ENCODE measurements at places on chromosomes 16 and 17.

- DNase-seq = peak; percentile 32
These were observed 72.2 kb downstream of the XPO6 start for GRCh38 chr16:28139530-28139929.

DNA sequence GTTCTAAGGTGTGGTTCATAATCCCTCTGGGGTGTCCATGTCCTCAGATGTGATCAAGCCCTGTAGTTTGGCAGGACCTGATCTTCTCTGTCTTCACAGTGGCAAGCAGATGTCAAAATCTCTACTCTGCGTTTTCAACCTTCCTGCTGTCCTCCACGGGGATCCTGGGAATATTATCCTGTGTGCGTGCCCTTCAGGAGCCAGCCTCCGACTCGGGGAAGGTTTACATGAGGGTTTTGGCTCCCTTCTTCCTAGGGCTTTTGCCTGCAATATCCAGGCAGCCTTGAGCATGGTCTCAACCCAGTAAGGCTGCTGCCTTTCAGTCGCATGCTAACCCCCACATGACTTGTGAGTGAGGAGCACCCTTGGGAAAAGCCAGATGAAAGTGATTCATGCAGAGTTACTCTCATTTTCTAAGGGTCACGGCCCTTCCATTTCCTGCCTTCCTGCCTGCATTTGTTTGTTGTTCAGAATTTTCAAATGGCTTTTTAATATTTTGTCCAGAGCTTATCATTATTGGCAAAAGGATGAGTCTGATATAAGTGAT is 202.2 kb upstream of the CHMP6 start:
- DNase-seq = peak; percentile 54

DNA sequence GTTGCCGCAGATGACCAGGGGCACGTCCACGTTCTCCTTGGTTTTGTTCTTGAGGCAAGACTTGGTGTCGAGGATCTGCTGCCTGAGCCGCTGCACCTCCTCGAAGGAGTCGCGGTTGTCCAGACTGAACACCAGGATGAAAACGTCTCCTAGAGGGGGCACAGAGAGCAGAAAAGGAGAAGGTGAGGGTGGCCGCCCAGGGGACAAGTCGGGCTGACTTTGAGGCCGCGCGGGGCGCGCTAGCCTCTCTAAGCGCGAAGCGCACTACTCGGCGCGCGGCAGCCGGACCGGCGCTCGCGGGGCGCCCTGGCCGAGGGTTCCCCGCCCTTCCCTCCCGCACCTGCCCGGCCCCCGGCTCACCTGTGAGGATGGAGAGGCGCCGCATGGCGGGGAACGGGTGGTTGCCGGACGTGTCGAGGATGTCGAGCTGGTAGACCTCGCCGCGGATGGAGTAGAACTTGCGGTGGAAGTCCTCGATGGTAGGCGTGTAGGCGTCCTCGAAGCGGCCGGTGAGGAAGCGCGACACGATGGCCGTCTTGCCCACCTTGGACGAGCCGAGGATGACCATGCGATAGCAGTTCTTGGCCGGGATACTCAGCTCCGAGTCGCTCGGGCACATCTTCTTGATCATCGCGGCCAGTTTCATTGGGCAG is 533 bp downstream of the RASD1 start:
- peak; percentile 37 for DNase-seq

GRCh38 chr17:6162892-6163291 is 92.7 kb downstream of the WSCD1 start:
- no peak for DNase-seq

- no peak for DNase-seq
These were observed 53.1 kb downstream of the DNAH17 start for GRCh38 chr17:78523934-78524655.

DNA sequence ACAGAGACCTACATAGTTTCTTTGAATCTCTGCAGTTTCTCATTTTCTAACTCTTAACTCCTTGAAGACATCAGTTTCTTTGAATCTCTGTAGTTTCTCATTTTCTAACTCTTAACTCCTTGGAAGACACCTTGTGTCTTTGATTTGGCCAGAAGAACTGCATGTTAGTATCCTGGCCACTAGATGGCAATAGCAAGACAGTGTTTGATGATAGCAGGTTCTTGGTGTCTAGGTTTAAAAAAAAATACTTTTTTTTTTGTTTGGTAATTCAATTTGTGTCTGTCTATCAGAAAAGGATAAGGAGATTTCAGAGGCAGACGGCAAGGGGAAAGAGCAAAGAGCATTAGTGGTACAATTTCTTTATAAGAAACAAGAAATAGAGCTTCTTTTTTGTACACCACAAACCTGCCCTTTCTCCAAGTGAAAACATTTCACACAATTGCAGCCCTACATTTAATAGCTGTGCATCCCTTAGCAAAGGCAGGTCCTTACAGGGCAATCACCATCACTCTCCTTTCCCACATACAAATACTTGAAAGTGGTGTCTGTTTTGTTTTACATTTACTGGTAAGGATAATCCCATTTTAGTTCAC is 1324.9 kb upstream of the CDH8 start:
- peak; percentile 48 for DNase-seq

DNA sequence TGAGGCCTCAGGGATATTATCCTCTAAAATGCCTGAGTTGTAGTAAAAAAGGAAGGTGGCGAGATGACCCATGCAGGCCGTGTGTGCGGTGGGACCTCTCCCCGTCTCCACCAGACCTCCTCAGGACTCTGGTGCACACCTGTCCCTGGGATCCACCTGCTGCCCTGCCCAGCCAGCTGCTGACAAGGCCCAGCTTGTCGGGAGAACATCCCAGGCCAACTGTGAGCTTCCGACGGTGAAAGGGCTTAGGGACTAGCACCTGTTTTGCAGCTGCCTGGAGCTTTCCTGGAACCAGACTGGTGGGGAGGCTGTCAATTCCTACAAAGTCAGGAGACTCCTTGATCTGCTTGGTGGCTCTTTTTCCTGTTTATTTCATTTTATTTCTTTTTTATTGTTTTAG is 11.6 kb downstream of the IL34 start:
- DNase-seq = no peak

GRCh38 chr17:69814031-69814430 is 261.0 kb upstream of the KCNJ16 start:
- DNase-seq = no peak

- DNase-seq = no peak
These were observed 1.6 kb upstream of the FMNL1 start for GRCh38 chr17:45220079-45220478.

GRCh38 chr17:77419547-77420094 is 278.9 kb downstream of the SEC14L1 start:
- DNase-seq = no peak

DNA sequence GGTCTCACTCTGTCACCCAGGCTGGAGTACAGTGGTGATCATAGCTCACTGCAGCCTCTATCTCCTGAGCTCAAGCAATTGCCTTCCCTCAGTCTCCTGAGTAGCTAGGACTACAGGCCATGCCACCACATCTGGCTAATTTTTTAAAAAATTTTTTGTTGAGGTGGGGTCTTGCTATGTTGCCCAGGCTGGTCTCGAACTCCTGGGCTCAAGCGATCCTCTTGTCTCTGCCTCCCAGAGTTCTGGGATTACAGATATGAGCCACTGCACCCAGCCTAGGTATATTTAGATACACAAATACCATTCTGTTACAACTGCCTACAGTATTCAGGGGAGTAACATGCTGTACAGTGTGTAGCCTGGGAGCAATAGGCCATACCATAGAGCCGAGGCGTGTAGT is 14.3 kb downstream of the POLR3E start:
- no peak for DNase-seq

DNA sequence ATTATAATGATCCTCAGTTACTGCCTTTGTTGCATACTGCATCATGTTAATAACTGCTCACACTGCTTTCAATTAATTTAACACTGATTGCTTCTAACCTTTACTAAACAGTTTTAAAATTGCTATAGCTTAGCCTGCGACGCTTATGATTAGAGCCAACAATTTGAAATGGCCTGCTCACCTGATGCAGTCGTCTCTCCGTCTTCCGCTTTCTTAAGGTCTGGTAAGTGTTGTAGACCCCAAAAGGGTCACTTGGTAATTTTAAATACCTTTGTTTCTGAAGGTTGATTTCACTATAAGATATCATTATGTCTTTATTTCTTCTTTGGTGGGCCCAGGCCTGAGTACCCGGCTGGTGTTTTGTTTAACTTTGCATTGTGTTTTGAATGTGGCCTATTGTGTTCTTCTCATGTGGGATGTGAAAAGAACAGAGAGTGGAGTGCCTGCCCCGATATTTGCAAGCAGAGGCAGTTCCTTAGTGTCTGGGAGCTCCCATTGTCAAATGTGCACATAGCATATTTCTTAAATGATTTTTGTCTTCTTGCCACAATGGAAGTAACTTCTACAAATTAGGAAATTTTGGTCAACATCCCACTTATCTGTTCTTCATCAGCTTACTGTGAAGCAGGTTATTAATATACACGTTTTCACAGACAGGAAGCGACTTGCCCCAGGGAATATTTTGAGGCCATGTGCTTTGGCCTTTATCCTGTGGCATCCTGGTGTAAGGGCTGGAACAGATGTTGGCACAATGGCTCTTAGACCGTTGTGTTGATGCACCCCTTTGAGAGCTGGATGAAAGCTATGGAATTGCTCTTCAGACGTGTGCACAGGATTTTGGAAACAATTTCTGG is 2.9 kb downstream of the PHKB start:
- DNase-seq = no peak

GRCh38 chr16:28196387-28196987 is 15.3 kb downstream of the XPO6 start:
- no peak for DNase-seq

GRCh38 chr17:61532826-61533225 is 58.2 kb downstream of the NACA2 start:
- no peak for DNase-seq

DNA sequence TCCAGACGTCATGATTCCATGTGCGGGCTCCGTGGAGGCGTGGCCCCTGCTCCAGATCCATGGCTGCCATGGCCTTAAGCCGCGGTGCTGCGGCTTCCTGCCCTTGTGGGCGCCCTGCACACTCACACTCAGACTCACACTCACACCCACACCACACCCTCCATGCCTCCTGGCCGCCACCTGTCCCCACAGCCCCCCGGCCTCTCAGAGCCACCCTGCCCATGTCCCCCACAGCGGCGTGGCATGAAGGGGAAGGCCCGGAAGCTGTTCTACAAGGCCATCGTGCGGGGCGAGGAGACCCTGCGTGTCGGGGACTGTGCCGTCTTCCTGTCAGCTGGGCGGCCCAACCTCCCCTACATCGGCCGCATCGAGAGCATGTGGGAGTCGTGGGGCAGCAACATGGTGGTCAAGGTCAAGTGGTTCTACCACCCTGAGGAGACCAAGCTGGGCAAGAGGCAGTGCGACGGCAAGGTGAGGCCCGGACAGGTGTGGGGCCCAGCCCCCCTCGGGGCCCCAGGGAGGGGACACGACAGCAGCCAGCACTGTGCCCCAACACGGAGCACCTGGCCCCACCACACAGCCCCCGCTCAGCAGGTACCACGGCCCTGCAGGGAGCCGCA is 50.0 kb downstream of the ACTG1 start:
- no peak for DNase-seq

DNA sequence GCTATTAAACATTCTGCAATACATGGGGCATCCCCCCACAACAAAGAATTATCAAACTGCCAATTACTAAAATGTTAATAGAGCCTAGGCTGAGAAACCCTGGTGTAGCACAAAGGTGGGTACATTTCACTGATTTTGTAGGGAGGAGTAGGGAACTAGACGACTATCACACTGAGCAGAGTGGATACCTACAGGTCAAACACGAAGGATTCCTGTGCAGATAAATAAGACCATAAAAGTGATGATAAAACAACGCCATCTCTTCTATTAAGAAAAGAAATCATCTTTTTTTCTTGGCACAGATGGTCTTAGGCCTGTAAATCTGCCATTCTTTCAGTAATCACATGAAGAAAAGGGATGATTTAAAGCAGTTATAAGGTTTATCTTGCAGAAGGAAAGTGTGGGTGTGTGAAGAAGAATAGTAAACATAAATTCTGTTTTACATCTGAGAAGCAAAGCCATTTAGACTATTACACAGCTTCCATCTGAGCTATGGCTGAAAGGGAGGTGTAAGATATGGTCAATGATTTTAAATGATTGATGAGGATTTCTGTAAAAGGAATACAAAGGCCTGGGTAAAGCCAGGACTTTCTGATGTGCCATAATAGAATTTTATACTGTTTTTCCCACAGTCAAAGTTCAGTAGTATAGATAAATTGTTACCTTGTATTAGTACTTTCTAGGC is 429.4 kb upstream of the GOT2 start:
- DNase-seq = no peak

DNA sequence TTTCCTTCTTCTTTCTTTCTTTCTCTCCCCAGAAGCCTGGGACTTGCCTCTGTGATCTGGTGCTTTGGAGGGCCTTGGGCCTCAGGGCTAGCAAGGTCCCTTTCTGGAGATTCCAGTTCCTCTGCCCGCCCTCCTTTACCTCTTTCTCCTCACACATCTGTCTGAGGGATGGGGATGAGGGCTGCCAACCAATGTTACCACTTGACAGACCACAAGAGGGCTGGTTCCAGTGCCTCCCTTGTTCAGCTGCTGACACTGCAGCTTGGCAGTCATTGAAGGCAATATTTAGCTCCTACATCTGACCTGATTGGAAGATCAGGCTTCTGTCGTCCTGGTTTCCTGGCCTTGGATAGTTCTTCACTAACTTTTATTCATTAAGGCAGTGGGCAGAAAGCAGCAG is 3.6 kb upstream of the ZNF652 start:
- peak; percentile 56 for DNase-seq

- DNase-seq = no peak
These were observed 129.2 kb downstream of the USP31 start for GRCh38 chr16:23020084-23020483.

GRCh38 chr17:56203430-56203829 is 50.2 kb downstream of the ANKFN1 start:
- no peak for DNase-seq

GRCh38 chr17:33905338-33905800 is 349.7 kb upstream of the CCL2 start:
- no peak for DNase-seq

- no peak for DNase-seq
These were observed 31.0 kb downstream of the TEKT5 start for GRCh38 chr16:10663744-10664143.

- no peak for DNase-seq
These were observed 45.7 kb downstream of the FZD2 start for GRCh38 chr17:44602970-44603369.

GRCh38 chr16:106623-107324 is 28.7 kb downstream of the MPG start:
- peak; percentile 75 for DNase-seq

- no peak for DNase-seq
These were observed 83.3 kb downstream of the RMI2 start for GRCh38 chr16:11428623-11428953.

- peak; percentile 83 for DNase-seq
These were observed 6.7 kb downstream of the SPACA3 start for GRCh38 chr17:32998111-32998886.

DNA sequence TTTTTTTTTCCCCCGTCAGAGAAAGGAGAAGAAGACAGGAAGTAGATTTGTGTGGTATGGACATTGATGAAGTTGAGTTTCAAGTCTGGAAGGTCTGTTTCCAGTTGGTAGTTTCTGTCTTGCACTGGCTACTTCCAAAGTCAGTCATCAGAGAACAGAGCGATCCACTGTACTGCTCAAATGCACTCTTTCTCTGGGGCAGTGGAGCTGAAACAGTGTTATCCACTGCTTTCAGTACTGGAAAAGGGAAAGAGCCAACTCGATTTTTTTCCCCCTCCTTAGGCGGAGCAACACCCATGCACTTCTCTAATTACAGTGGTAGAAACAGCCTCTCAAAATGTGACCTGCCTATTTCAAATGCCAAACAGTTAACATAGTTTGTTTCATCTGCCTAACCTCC is 7.4 kb downstream of the PRKCA start:
- peak; percentile 32 for DNase-seq

- no peak for DNase-seq
These were observed 225.8 kb downstream of the IRX3 start for GRCh38 chr16:54060599-54061421.
